A549 (cell line): ENCODE measurements at places on chromosomes 4 and X. TPM values are rescaled to one million over a fixed set of nuclear protein-coding genes. Genes with fewer than 3 reads are reported as not detected.
A peak's percentile ranks its signal among the peaks of the same experiment; 100 is the strongest.

- no peak for DNase-seq
These were observed 59.4 kb downstream of the TMPRSS11F start for GRCh38 chr4:68070302-68070701.

Gene GAGE12G
- not detected in 3 replicates for polyA plus RNA-seq

- DNase-seq, result no peak
These were observed 79.4 kb upstream of the TNIP3 start for GRCh38 chr4:121243485-121243884.

DNA sequence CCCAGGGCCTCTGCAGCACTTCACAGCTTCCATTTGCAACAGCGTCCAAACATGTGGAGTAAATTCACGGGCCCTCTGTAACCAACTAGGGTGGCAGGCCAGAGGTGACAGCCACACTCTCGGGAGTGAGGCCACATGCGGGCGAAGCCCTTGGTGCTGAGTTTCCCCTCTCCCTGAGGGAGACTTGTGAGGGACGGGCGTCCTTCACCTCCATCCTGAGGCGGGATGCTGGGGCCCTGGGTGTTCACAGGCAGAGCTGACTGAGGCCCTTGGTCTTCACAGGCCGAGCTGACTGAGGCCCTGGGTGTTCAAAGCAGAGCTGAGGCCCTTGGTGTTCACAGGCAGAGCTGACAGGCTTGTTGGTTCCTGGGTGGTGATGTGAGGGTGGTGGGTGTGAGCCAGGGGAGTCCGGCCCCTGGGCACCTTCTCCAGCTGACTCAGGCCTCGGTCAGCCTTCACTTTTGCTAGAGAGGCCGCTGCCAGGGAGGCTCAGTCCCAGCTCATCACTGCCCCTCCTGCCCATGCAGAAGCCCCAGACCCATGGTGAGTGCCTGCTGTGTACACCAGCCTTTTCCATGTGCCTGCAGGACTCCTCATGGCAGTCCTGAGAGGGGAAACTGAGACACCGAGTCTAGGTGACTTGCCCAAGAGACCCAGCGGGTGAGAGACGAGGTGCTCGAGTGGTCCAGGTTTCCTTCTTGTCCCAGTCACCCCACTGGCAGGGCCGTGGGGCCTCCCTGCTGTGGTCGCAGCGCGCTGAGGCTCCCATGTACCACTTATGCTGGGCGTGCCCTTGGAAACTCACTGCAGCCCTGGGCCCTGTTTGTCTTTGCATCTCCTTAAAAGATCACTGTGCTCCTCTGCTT is 8.5 kb downstream of the WFS1 start:
- no peak for DNase-seq

GRCh38 chr4:67522851-67523671 is 22.2 kb downstream of the CENPC start:
- no peak for DNase-seq

DNA sequence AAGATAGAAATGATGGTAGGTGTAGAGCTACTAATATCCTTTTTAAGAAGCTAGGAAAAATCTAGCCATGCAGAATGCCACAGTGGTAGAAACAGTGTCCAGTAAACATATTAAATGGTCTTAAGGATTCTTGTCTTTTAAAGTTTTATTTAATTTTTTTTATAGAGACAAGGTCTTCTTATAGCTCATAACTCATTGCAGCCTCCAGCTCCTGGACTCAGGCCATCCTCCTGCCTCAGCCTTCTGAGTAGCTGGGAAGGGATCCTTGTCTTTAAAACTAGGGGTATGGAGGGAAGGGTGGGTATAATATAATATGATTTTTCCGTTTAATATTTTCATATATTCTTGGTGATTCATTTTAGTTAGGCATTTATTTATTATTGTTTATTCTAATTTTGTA is 3.8 kb downstream of the TMEM165 start:
- DNase-seq, result no peak

- DNase-seq, result no peak
These were observed 1408.9 kb upstream of the PCDH7 start for GRCh38 chr4:29311247-29311646.

GRCh38 chr4:59553721-59554091 is 1646.4 kb upstream of the ADGRL3 start:
- peak; percentile 10 for DNase-seq

DNA sequence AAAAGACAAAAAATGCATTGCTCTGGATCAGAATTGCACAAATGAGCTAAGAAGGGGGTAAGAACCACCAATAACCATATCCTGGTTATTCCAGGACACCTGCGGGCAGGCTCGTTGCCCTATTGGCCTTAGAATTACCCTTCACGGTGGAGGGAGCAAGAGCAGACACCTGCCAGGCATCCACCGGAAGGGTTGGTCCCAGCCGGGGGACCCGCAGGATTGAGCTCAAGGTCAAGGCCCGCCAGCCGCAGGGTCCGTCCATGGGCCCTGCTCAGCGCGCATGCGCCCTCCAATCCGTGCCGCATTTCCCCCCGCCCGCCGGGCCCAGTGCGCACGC is 575 bp downstream of the SLC25A6 start:
- no peak for DNase-seq

- DNase-seq, result no peak
These were observed 8.8 kb downstream of the FAM53A start for GRCh38 chr4:1675136-1675801.

GRCh38 chrX:6770936-6771335 is 236.0 kb upstream of the VCX3A start:
- no peak for DNase-seq

Gene HERC6
- polyA plus RNA-seq, result 2.8 to 3.6 TPM (median 3.6 TPM) in 3 replicates

Gene RENBP
- not detected in 3 replicates for polyA plus RNA-seq

GRCh38 chrX:109926118-109926517 is 76.8 kb upstream of the TMEM164 start:
- no peak for DNase-seq

DNA sequence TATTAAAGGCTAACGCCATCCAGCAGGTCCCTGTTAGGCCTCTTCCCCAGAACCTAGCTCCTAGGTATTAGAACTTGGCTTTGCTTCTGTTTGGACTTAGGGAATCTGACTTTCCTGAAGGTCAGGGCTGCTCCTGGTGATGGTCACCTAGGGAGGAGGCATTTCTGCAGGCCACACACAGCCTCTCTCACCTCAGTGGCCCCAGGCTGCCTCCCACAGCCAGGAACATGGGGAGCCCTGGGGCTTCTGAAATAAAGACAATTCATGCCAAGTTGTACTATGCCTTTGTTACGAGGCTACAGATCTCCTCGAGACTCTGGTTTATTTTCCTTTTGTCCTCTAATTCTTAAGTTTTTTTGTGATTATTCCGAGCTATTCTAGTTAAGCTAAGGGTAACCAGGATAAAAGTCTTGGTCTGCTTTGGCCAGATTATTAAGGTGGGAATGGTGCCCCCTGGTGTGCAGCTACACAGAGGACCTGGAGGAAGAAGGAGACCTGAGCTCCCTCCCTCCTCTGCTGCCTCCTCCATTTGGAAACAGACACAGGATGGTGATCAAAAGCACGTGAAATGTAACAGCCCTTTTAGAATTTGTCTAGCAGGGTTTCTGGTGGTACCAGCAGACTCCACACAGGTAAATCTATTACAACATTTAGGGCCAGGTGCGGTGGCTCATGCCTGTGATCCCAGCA is 131.0 kb downstream of the DCLK2 start:
- DNase-seq, result peak; percentile 52

DNA sequence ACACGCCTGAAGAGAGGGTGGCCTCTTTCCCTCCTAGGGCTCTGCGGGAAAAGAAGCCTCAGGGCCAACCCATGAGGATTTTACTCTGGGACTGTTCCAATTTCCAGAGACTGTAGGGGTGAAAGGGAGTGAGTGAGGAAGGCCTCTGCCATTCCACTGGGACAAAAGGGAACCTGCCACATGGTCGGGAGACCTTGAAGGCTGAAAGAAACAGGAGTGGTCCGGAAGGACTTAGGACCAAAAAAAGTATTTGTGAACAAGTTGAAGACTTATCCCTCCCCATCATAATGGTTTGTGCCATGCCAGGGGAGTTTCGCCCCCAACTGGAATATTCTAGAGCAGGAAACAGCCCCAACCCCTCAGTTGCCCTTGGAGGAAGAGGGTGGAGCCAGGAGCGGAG is at the start of gene TEX13B:
TEX13B (minus strand) TSS at position 15 of the 400 bp plus-strand sequence. CDS start 243 bp downstream, outside the sequence.
- DNase-seq, result no peak

Gene GAGE12H
- not detected in 3 replicates for polyA plus RNA-seq

Gene LNX1
- polyA plus RNA-seq, result 0.04 TPM in 2 of 3 replicates, not detected in the other

DNA sequence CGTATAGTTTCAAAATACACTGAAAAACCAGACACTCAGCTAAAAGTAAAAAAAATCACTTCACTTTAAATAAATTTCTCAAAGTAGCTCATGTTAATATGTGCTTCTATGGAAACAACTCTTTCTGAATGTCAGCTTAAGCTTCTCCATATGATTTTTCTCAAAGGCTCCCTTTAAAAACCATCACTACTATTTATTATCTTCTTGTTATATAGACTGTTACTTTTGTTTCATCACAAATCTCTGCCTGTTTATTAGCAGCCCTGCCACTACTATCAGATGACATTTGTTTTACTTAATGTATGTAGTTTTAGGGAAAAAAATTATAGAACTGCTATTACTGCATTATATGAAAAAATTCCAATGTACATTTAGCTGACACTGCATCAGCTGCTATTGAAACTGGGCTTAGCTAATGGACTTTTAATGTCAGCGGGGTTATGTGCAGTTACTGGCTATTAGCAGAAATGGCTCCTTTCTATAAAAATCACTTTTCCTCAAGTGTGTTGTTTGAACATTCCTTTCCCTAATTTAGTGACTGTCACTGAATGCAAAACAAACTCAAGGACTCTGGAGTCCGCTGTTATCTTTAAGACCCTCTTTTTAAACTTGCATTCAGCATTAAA is 10.8 kb downstream of the UNC5C start:
- no peak for DNase-seq

Gene CENPVL2
- not detected in 3 replicates for polyA plus RNA-seq

Gene SH3TC1
- 5.4 to 8.1 TPM (median 7.4 TPM) in 3 replicates for polyA plus RNA-seq

GRCh38 chr4:93084599-93085305 is 743.8 kb upstream of the ATOH1 start:
- no peak for DNase-seq

Gene CXCL11
- not detected in 3 replicates for polyA plus RNA-seq

DNA sequence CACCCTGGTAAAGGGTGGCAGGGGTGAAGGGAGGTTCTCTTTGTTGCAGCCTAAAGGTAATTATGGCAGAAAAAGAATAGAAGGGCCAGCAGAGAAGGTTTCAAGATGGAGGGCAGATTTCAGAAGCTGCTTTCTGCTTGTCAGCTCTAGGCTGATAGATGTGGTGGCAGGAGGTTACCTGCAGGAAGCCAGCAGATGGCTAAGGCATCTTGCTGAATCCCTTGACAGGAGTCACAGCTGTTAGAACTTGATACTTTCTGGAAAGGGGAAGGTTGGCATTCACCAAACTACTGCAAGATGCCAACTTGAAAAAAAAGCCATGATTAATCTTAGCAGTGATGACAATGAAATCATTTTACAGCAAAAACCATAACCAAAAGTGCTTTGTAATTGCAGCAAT is 69.5 kb upstream of the CBLL2 start:
- DNase-seq, result no peak

GRCh38 chr4:87030755-87031441 is 96.1 kb downstream of the AFF1 start:
- DNase-seq, result no peak

DNA sequence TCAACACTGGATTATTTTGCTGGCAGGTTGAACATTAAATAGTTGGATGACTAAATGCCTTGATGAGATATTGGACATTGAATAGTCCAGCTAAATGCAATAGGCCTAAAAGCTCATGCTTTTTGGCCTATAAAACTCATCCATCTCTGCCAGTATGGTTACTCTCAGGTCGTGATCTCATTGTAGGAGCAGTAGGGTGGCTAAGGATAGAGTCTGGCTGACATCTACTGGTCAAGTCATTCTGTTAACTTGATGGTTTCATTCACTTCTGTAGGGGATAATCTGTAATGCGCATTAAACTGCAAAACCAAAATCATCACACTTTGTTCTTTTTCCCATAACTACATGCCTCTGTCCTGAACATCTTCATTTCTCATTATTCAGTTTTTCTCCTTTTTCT is 227.0 kb downstream of the DKK2 start:
- DNase-seq, result no peak

Gene PDZD4
- 2.3 to 3.0 TPM (median 2.4 TPM) in 3 replicates for polyA plus RNA-seq

DNA sequence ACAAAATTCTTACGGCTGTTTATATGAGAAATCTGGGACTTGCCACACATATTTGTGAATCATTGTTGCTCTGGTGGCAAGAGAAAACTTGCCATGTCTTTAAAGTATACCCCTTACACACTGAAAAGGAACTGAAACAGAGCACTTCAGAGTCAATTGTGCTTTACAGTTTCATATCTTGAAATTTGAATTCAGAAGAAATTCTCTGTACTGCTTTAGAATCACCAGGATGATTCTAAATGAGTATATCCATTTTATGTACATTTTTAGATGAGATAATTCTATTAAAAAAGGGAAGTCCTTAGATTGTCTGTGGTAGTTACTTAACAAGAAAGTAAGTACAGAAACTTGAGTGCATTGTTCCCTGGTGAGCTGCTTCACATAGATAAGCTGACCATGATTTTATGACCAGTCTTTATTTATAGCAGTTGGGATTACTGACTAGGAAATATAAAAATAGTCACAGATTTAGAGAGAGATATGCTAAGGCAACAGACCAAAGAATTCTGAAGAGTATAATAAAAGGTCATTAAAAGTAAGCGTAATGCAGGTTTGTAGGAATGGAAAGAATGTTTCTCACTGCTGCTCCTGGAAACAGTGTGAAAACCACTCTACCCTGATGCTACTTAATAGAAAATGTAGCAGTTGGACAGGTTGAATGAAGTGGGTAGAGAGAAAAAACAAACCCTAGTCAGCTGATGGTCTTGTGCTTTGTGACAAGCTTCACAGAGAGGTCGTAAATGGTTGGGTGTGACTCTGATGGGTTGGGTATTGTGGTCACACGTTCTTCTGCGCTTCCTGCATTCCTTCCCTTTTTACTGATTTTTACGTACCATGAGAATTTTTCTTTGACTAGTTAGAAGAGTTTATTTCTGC is 41.0 kb downstream of the FNIP2 start:
- DNase-seq, result no peak

DNA sequence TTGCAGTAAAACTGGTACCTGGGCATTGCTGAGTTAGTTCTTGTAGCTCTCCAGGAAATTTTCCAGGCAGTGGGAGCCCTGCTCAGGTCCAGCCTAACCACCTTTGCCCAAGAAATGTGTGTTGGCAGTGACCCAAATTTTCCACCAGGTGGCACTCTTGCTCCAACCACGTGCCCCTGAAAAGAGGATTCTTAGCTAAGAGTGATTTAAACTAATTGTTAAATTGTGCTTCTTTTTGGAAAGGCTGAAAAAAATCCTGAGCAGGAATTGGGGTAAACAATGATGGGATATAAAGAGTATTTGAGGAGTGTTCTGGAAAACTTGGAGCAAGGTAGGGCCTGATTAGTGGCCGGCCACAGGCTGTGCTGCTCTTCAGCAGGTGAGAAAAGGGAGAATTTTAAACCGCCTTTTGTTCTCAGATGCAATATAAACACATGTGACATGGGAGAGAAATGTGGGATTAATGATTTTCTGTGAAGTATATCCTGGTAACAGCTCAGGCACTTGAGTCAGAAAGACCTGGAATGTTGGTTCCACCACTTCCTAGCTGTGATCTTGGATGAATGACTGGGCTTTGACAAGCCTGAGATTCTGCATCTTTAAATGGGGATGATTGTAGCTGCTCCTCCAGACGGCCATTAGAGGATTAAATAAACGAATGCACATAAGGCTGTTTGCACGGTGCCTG is 219.6 kb downstream of the PTTG2 start:
- DNase-seq, result no peak

- DNase-seq, result no peak
These were observed 182.1 kb downstream of the VEGFC start for GRCh38 chr4:176610594-176610993.

GRCh38 chrX:18674788-18675735 is 3.2 kb upstream of the RS1 start:
- peak; percentile 77 for DNase-seq
